Lung (tissue), 17 donors: ENCODE measurements at places on chromosomes 4 and X. TPM values are rescaled to one million over a fixed set of nuclear protein-coding genes. Genes with fewer than 3 reads are reported as not detected.

Gene ZMAT1
- 5.9 TPM for total RNA-seq

Gene IBSP
- 0.12 TPM for total RNA-seq

Gene AVPR2
- 0.98 TPM for total RNA-seq

Gene ETDB
- total RNA-seq = not detected

Gene CT45A3
- total RNA-seq = 0.31 TPM

Gene HS3ST1
- 15.4 TPM for total RNA-seq

Gene CAMK2D
- total RNA-seq = 57.0 TPM

Gene PITX2
- not detected for total RNA-seq

Gene UGT2B15
- not detected for total RNA-seq

Gene TMEM150C
- 10.4 TPM for total RNA-seq

Gene GAGE1
- total RNA-seq = 0.49 TPM

DNA sequence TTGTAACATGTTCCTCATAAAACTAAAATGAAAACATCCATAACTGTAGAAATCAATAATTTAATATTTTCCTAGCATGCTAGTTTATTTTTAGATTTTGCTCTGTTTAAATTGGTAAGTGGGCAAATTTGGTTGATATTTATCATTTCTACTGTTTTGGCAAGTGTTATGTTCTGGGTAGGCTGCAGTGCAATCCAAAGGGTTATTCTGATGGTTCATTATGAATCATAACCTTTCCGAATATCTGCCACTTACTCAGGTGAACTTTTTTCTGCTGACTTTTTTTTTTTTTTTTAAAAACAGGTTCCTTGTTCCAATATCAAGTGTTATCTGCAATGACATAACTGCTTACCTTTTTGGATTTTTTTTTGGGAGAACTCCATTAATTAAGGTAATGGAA lies 52.0 kb downstream of the CDS1 start:
- H3K36me3 ChIP-seq = no peaks in the 10 kb centered on the region
- H3K27me3 ChIP-seq = no peaks in the 10 kb centered on the region

DNA sequence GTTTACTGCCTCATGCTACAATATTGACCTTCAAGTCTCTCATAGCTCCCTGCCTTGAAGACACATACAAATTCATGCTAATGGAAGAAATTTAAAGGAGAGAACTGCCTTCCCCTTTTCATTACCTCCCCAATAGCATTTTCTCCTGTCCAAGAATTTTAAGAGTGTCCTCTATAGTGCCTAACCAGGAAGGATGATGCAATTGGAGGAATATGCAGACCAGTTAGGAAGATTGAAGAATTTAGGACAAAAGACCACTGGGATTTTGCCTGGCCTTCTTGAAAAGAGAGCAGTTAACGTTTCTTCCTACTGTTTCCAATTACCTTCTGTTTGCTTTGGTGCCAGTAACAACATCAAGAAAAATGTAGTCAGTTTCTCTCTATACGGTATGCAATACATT lies 443.9 kb downstream of the INPP4B start:
- H3K36me3 ChIP-seq = no peaks in the 10 kb centered on the region
- DNase-seq = no peak
- no peaks in the 10 kb centered on the region for H3K4me1 ChIP-seq
- H3K27me3 ChIP-seq = no peaks in the 10 kb centered on the region

GRCh38 chr4:114874321-114874720 lies 239.1 kb downstream of the NDST4 start:
- no peak for DNase-seq
- no peak overlapping the region for H3K27ac ChIP-seq
- no peaks in the 10 kb centered on the region for H3K4me1 ChIP-seq

DNA sequence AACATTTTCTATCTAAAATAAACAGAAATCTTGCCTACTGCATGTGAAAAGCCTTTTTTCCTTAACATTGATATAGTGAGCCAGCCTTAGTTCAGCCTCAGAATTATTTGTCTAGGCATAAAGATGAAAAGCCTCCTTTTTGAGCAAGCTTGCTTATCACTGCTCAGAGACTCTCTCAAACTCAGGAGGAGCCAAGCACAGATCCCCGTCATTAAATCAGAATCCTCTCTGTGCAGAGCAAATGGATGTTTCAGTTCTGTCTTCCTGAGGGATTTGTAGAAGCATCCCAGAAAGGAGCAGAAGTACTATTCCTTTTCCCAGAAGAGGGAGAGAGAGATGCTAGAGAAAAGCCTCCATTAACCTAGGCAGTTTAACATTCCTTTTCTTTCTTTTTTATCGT lies 186.9 kb upstream of the LNX1 start:
- H3K27ac ChIP-seq = no peak overlapping the region
- H3K36me3 ChIP-seq = no peaks in the 10 kb centered on the region
- no peaks in the 10 kb centered on the region for H3K27me3 ChIP-seq

DNA sequence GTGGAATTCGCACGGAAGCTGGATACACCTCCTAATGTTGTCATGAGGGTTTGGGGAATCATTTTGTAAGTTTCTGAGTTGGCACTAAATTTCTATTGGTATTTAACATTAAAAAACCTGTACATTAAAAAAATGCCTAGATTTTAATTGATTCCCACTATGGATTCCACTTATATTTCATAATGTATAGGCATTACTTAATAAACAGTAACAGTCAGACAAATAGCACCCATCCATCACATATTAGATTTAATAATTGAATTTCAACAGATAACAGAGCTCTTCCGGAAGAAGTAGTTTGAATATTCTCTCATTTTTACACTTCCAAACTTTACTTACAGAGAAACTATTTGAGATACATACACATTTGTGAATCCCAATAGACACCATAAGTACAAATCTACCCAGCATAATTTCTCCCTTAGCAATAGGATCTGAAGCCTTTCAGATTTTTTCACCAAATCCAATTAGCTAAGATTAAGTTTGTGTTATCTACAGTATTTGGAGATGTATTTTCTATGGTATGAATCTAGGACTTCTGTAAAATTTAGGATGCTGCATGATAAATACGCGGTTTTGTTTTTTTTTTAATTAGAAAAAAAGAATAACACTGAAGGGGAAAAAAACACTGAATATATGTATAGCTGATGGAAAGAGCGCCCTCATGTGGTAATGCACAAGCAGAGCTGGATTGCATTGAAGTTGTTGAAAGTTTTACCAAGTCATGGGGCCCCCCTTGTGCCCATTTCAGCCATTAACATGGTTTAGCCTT lies 12.2 kb upstream of the ODAM start:
- no peak overlapping the region for H3K4me3 ChIP-seq
- peak; percentile 82 for DNase-seq
- H3K27me3 ChIP-seq = no peaks in the 10 kb centered on the region
- H3K4me1 ChIP-seq = peaks cover 34% of the 10 kb centered on the region
- H3K36me3 ChIP-seq = no peaks in the 10 kb centered on the region

DNA sequence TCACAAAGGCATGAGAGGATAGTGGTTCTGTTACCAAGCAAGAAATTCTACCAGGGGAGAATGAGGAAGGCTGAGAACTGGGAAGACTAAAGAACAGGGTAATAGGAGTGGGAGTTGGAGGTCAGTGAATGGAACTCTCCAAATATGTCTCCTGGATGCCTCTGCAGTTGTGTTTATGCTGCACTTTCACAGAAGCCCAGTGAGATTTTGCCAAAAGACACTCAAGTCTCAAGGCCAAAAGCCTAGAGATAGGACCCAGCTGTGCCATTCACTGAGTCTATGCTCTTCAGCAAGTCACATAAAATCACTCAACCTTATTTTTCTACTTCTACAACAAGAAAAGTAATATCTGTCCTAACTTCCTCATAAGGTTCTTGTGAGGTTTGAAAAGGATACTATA lies 285.4 kb downstream of the UNC5C start:
- no peaks in the 10 kb centered on the region for H3K27me3 ChIP-seq
- DNase-seq = peak; percentile 49
- no peak overlapping the region for H3K27ac ChIP-seq
- no peak overlapping the region for H3K4me3 ChIP-seq
- peaks cover 8% of the 10 kb centered on the region for H3K4me1 ChIP-seq

DNA sequence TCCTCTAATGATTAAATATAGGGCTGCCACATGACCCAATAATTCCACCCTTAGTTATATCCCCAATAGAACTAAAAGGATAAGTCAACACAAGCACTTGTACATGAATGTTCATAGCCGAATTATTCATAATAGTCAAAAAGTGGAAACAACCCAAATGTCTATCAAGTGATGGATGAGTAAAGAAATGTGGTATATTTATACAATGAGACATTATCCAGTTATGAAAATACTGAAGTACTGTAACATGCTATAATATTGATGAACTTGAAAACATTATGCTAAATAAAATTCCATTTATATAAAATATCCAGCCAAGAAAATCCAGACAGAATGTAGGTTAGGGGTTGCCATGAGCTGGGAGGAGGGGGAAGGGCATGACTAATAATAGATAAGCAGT lies 436.7 kb upstream of the AADAT start:
- H3K27ac ChIP-seq = no peak overlapping the region
- no peak for DNase-seq
- H3K36me3 ChIP-seq = no peaks in the 10 kb centered on the region
- H3K4me3 ChIP-seq = no peak overlapping the region
- no peaks in the 10 kb centered on the region for H3K4me1 ChIP-seq
- no peaks in the 10 kb centered on the region for H3K27me3 ChIP-seq

GRCh38 chr4:56958111-56958517 lies 19.3 kb downstream of the NOA1 start:
- H3K36me3 ChIP-seq = peaks cover 3% of the 10 kb centered on the region
- no peaks in the 10 kb centered on the region for H3K4me1 ChIP-seq
- peak; percentile 97 for DNase-seq
- H3K4me3 ChIP-seq = no peak overlapping the region

DNA sequence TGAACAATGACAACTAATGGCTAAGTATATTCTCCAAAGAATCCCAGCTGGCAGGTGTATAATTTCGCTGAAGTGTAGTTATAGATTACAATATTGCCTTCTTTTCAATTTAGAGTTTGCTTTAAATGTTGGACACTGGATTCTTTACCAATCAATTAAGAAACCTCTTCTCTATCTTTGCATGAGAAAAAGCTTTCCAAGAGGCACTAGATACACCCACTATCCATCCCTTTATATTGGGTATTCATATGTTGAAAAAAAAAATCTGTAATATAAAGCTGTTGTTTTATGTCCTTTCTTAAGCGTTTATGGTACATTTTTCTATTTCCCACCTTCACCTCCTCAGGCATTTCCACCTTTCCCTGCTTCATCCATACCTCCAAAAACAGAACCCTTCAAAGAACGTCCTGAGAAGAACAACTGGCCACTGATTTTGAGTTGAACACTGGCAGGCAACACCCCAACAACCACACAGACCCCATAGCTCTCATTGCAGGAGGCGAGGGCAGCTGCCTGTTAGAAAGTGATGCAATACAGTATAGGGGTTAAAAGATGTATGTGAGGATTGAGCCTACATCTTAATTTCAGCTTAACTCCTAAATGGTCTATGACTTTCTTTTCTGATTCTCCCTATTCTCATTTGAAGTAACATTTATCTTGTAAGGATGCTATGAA lies 11.8 kb downstream of the ADH6 start:
- H3K4me1 ChIP-seq = peaks cover 7% of the 10 kb centered on the region
- H3K27me3 ChIP-seq = no peaks in the 10 kb centered on the region
- no peaks in the 10 kb centered on the region for H3K36me3 ChIP-seq
- H3K27ac ChIP-seq = no peak overlapping the region
- DNase-seq = no peak

DNA sequence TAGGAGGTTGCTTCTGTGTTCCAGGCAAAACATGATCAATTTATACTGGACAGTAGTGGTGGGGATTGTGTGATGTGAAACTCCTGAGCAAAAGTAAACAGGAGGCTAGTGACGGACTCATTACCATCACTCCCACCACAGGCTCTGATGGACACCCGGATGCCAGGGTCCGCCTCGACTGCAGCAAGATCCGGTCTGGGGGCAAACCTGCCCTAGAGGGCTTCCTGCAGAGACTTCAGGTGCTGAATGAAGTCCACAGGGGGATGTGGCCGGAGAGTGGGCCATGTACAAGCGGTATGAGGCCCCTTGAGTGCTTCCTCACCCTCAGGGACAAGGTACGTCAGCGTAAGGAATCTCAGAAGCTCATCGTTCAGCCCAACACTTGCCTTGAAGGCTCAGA lies 23.4 kb upstream of the TECRL start:
- H3K27me3 ChIP-seq = no peaks in the 10 kb centered on the region
- no peaks in the 10 kb centered on the region for H3K36me3 ChIP-seq
- no peaks in the 10 kb centered on the region for H3K4me1 ChIP-seq
- H3K4me3 ChIP-seq = no peak overlapping the region
- H3K27ac ChIP-seq = no peak overlapping the region

DNA sequence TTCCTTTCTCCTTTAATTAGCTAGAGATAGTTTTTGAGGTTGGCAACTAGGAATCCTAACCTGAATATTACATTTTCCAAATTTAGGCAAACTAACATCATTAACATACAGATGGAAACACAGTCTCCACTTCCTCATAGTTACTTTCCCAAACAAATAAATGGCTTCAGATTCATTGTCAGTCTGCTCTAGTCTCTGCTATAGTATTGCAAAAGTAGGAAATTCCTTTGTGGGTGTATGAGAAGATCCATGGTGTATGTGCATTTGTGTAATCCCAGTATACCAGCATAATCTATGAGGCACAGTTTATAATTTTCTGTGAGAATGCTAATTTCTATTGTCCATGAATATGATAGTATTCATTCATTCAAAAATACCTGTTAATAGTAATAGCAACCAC lies 3.0 kb upstream of the NDP start:
- H3K27ac ChIP-seq = no peak overlapping the region
- H3K36me3 ChIP-seq = no peaks in the 10 kb centered on the region
- DNase-seq = no peak
- H3K4me3 ChIP-seq = no peak overlapping the region
- no peaks in the 10 kb centered on the region for H3K4me1 ChIP-seq

DNA sequence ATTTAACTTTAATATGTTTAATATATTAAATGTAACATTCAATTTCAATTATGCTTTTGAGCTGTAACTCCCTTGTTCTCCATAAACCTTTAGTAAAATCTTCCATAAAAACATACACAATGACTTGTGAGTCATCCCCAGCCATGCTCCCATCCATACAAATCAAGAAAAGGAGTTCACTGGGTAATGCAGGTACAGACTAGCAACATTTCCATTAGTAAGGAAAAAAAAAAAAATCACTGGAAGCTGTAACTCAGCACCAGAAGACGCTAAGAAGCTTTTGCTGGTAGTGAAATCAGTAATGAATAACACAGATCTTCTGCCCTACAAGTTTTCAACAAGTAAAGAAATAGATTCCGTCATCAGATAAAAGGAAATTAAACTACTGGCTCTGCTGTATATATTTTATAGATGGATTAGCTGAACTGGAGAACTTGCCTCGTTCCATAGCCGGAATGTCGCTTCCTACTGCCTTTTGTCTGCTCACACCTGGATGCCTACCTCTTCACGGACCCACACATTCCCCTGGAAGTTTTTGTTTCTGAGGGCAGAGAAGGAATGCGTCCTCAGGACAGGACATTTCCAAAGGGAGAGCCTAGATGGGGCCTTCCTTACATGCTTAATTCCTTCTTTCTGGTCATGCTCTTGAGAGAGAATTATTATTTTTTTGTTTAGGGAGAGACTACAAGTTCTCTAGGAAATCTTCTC lies 298.4 kb upstream of the ANKRD50 start:
- H3K4me1 ChIP-seq = no peaks in the 10 kb centered on the region
- no peaks in the 10 kb centered on the region for H3K36me3 ChIP-seq
- H3K4me3 ChIP-seq = no peak overlapping the region
- no peak for DNase-seq
- no peaks in the 10 kb centered on the region for H3K27me3 ChIP-seq
- no peak overlapping the region for H3K27ac ChIP-seq

DNA sequence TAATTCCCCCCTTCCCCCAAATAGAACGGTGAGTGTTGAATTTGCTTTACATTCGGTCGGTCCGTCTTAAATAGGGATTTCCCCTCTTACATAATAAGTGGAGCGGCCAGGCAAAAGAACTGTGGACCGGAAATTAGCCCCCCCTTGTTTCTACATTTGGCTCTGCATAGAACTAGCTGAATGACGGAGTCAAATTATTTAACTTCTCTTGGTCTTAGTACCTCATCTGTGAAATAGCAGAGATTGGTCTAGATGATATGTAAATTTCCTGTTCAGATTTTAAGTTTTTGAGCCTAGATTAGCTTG lies 1.3 kb downstream of the SPATA18 start:
- no peak overlapping the region for H3K27ac ChIP-seq
- peaks cover 4% of the 10 kb centered on the region for H3K4me1 ChIP-seq
- DNase-seq = peak; percentile 42
